Esophagus muscularis mucosa (tissue), 4 donors: ENCODE measurements at places on chromosomes 4 and X.

DNA sequence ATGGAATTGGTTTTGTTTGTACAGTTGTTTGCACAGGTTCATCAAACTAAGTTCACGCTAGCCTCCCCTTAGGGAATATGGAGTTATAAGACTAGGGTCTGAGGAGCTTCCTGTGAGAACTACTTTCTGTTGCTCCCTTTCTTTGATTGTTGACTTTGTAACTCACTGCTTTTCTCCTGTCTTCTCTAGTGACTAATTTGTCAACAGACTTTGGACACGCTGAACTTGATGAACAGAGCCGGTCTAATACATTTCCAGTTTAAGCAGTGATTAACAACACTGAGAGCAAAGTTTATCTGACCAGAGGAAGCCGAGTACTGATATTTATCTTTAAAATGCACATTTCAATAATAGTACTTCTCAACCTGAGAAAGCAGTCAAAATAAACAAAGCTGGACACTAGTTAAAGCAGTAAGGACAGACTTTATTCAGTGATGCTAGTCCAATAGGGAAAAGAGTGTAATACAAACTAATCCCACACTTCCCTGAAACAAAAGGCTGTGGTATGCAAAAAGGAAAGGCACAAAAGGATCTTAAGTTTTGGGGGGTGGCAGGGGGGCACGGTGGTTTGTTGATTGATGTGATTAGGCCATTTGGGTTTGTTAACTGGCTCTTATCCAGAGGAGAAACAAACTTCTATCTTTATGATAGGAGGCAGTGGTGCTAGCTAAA lies 2.7 kb upstream of the NUDT9 start:
- no peak for DNase-seq

GRCh38 chr4:140637836-140638235 lies 69.1 kb upstream of the UCP1 start:
- DNase-seq = no peak

DNA sequence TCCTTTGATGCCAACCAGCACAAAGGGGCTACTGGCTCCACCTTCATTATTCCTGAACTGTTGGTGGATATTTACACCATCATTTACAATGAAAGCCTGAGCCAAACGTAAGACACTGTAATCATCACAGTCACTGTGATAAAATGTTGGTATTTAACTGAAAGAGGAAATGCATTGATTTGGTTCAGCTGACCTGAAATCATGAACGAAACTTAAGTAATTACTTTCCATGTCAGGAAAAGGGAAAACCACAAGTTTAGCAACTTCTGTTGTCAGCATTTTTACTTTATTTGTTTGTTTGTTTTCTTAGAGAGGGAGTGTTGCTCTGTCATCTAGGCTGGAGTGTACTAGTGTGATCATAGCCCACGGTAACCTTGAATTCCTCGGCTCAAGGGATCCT lies 247.8 kb upstream of the FAM47A start:
- no peak for DNase-seq

- DNase-seq = no peak
Measured at GRCh38 chr4:22129454-22130029, 181.0 kb upstream of the KCNIP4 start.

- DNase-seq = no peak
Measured at GRCh38 chrX:4379071-4379470, 665.6 kb upstream of the PRKX start.
